ENCODE measurements at places on chromosomes 1 and 21. TPM values are rescaled to one million over a fixed set of nuclear protein-coding genes. Genes with fewer than 3 reads are reported as not detected.

The CD164L2 gene
- not detected for total RNA-seq

DNA sequence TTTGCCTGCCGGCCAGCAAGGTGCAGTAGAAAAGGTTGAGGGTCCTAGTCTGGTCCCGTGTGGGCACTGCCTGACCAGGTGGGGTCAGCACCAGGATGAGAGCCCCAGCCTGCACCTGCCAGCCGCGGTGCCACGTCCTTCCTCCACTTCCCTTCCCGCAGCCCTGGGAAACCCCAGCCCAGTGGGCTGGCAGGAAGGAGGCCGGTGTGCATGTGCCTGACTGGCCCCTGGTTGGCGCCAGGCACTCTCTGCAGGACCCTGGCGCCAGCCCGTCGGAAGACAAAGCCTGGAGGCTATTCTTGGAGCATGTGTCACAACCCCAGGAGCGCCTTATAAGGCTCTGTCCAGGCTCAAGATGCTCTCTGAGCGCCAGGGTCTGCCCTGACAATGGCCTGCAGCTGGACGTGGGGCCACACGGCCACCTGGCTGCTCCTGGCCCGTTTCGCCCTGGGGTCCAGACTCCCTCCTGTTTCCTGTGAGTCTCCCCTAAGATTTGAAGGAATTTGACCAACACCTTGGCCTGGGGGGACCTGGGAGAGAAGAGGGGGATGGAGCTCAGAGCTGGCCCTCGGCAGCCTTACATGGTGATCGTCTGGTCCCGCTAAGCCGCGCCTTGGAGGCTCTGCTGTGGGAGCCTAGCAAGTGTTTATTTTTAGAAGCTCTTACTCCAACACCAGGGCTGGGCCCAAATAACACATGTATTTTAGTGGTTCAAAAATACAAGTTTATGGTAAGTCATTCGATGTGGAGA, 31.9 kb upstream of the POFUT2 start:
- no peak for DNase-seq

DNA sequence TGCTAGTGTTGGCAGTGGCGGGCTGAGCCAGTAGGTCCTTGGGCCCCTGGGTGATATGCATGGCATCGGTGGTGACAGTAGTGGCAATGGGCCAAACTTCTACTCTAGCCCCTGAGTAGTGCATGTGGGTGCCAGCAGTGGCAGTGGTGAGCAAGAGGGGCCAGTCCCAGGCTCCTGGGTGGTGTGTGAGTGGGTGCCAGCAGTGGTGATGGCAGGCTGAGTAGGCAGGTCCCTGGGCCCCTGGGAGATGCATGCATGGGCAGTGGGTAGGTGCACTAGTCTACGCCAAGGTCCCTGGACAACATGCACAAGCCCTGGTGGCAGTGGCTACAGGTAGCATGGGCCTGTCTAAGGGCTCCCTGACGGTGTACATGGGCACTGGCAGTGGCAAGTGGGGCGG, 24.6 kb upstream of the TTC22 start:
- DNase-seq: peak; percentile 77

DNA sequence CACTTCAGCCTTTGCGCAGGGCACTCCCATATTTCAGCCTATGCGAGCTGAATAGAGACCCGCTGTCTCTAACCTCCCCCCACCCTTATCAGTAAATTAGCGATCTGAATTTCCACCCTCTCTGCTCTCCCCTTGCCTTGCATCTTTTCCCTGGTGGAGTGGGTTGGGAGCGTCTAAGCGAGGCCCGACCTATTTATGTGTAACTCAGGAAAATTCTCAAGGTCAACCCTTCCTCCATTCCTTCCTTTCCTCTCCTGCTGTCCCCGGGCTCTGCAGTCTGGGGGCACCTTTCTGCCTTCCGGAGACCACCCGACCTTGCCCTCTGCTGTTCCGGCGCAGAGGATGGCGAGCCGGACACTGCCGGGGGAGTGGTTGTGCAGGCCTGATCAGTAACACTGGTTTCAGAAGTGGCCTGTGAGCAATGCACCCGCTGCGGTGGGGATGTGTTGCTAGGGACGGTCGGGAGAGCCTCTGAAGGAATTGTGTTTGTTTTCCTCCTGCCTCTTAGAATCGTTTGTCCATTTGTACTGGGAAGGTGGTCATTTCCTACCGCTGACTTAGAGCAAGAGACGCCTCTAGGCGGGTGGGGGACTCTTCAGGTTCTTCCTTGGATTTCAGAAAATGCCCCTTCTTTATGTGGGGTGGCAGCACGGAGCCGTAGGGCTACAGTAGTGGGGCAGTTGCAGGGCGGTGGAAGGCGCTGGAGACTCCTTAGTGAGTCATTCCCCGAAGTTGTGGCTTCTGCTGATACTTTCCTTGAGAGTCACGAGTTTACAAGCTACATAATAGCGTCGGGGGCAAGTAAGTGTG, 513 bp downstream of the MGST3 start:
- no peak for DNase-seq

DNA sequence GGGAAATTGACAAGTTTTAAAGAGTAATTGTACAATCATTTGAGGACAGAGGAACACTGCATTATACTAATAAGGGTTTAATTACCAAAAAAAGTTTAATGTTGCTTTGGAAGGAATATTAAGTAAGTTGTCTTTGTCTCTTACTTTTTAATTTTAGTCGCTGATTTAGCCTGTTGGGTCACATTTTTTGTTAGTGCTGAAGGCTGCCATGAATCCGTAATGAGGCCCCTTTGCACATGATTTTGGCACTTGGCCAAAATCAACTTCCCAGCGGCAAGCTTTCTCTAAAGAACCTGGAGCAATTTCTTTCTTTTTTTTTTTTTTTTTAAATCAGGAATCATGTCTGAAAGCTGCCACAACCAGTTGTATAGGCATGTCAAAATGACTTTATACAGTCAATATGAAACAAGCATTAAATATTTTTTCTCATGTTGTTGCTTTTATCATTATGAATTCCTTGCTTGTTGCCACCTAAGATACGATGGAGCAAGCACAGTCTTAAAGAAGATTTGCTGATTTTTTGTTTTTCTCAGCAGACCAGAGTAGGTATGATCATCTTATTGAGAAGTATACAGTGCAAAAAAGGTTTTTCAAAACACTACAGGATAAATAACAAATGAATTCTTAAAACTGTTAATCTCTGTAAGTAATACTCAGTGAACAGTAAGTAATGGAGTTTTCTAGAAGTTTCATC, 690.4 kb downstream of the USP25 start:
- DNase-seq: no peak

DNA sequence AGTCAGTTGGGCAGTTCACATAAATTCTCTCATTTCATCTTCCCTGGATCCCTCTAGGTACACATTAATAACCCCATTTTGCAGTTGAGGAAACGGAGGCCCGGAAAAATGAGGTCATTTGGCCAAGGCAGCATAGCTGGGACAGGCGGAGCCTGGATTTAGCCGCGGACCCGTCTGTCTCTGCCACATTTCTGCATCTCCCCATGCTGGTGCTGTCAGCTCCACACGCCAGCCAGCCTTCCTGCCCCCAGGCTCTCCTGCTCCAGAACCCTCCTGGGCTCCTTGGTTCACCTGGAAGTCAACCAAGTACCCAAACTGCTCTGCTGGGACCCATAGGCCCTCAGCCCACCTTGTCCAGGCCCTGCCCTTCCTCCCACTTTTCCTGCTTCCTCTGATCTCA, 7.6 kb downstream of the FOXO6 start:
- no peak for DNase-seq

DNA sequence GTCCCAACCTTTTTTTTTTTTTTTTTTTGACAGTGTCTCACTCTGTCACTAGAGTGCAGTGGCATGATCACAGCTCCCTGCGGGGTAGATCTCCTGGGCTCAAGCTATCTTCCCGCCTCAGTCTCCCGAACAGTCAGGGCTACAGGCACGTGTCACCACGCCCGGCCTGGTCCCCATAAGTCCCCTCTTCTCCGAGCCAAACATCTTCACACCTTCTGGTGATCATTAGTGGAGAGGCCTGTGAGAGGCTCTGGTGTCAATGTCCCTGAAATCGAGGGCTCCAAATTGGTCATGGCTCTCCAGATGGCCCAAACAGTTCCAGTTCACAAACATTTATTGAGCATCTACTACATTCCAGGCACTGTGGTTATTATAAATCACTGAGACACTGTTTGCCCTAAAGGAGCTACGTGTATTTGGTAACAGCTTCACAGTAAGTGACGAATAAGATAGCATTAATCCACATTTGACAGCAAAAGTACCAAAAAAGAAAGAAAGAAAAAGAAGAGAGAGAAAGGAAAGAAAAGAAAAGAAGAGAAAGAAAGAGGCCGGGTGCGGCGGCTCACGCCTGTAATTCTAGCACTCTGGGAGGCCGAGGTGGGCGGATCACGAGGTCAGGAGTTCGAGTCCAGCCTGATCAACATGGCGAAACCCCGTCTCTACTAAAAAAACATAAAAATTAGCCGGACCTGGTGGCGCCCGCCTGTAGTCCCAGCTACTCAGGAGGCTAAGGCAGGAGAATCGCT, 867 bp upstream of the TIMM17A start:
- DNase-seq: no peak

- no peak for DNase-seq
Measured at GRCh38 chr1:155389826-155390225, 69.1 kb downstream of the RUSC1 start.

All from osteocyte (in vitro differentiated cells).